ENCODE measurements at places on chromosomes 13 and 19.

GRCh38 chr13:112907871-112908331, 61.1 kb upstream of the MCF2L start:
- no peak overlapping the region for H3K27ac ChIP-seq
- no peak overlapping the region for H3K4me3 ChIP-seq
- H3K36me3 ChIP-seq: no peaks in the 10 kb centered on the region

DNA sequence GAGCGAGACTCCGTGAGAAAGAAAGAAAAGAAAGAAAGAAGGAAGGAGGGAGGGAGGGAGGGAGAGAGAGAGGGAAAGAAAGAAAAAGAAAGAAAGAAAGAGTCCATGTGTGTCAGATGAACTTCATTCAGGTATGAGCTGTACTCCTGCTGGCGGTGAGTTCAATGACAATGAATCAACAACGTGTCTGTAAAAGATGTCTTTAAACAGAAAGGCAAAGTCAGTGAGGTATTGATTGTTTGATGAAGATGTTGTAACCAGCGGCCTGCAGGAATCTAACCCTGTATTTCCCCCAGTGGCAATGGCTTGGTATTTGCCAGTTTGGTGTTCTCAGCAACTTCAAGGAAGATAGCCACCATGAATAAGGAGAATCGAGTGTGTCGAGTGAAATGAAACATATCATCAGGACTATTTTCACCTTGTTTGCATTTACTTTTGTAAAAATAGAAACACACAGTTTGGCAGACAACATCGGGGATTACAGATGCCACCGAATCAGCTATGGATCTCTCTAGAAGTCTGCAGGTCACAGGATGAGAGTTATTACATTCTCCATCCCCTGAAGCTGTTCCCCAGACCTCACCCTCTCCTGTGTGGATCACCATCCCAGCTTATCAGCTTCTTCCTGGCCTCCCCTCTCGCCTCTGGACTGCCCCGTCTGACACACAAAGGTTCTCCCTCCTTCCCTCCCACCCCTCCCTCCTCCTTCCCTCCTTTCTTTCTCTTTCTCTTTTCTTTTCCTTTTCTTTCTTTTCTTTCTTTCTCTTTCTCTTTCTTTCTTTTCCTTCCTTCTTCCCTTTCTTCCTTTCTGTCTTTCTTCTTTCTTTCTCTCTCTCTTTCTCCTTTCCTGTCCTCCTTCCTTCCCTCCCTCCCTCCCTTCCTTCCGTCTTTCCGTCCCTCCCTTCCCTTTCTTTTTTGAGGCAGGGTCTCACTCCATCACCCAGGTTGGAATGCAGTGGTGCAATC, 8.2 kb upstream of the SBK3 start:
- H3K27me3 ChIP-seq: peaks cover 47% of the 10 kb centered on the region
- DNase-seq: no peak
- no peak overlapping the region for H3K4me3 ChIP-seq
- no peaks in the 10 kb centered on the region for H3K4me1 ChIP-seq
- H3K27ac ChIP-seq: no peak overlapping the region
- H3K36me3 ChIP-seq: no peaks in the 10 kb centered on the region

- peak overlapping the region; percentile 48 for H3K27ac ChIP-seq
- H3K4me3 ChIP-seq: no peak overlapping the region
- peaks cover 21% of the 10 kb centered on the region for H3K4me1 ChIP-seq
- H3K36me3 ChIP-seq: no peaks in the 10 kb centered on the region
- no peaks in the 10 kb centered on the region for H3K27me3 ChIP-seq
These were observed 329.5 kb downstream of the KCNRG start for GRCh38 chr13:50344717-50345116.

GRCh38 chr13:44368599-44369368, 4.8 kb upstream of the SERP2 start:
- H3K4me1 ChIP-seq: peaks cover 5% of the 10 kb centered on the region
- no peaks in the 10 kb centered on the region for H3K27me3 ChIP-seq
- no peak overlapping the region for H3K27ac ChIP-seq
- no peak overlapping the region for H3K4me3 ChIP-seq
- DNase-seq: no peak

DNA sequence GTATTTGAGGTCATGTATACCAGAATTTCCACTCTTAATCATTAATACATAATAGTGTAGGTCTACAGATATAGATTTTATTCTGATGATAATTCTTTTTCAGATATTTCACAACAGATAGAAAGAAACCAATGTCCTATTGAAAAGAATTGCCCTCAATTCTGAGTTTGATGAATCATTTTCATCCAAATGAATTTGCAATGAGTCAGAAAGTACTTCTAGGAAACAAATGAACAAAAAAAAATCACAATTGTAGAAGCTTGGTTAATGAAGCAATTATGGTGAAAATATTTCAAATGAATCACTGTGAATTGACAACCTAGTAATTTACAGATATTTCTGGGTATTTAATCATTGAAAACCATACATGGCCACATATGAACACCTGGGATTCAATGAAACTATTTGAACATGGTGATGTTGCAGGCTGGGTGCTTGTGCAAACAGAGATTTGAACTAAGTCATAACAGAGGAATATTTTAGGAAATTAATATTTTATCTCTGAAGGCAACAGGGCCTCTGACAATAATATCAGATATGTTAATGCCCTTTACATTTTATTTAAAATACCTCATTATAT, 360.9 kb downstream of the SLITRK5 start:
- H3K27ac ChIP-seq: no peak overlapping the region
- H3K4me1 ChIP-seq: no peaks in the 10 kb centered on the region
- no peaks in the 10 kb centered on the region for H3K36me3 ChIP-seq
- H3K27me3 ChIP-seq: no peaks in the 10 kb centered on the region

DNA sequence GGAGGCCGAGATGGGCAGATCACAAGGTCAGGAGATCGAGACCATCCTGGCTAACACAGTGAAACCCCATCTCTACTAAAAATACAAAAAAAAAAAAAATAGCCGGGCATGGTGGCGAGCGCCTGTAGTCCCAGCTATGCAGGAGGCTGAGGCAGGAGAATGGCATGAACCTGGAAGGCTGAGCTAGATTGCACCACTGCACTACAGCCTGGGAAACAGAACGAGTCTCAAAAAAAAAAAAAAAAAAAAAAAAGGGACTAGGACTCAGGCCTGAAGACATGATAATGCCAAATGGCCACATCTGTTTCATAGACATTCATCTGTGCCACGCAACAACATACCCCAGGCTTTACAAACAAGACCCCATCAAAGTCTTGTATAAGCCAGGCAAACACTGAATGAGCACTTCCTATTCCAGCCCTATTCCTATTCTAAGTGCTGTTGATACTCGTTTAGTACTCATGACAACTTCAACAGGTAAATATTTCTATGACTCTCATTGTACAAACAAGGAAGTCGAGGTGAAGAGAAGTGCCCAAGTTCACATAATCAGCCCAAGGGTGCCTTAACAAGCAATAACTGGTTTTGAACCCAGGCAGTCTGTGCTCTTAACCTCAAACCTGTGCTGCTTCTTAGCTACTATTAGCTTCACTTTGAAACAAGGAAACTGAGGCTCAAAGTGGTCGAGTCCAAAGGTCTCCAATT, 1.7 kb downstream of the B9D2 start:
- peaks cover 7% of the 10 kb centered on the region for H3K36me3 ChIP-seq
- no peak overlapping the region for H3K27ac ChIP-seq
- no peak overlapping the region for H3K4me3 ChIP-seq
- H3K27me3 ChIP-seq: no peaks in the 10 kb centered on the region

GRCh38 chr13:106633321-106633720, 65.4 kb upstream of the ARGLU1 start:
- no peak overlapping the region for H3K27ac ChIP-seq
- H3K27me3 ChIP-seq: no peaks in the 10 kb centered on the region
- H3K4me3 ChIP-seq: no peak overlapping the region
- no peaks in the 10 kb centered on the region for H3K4me1 ChIP-seq

DNA sequence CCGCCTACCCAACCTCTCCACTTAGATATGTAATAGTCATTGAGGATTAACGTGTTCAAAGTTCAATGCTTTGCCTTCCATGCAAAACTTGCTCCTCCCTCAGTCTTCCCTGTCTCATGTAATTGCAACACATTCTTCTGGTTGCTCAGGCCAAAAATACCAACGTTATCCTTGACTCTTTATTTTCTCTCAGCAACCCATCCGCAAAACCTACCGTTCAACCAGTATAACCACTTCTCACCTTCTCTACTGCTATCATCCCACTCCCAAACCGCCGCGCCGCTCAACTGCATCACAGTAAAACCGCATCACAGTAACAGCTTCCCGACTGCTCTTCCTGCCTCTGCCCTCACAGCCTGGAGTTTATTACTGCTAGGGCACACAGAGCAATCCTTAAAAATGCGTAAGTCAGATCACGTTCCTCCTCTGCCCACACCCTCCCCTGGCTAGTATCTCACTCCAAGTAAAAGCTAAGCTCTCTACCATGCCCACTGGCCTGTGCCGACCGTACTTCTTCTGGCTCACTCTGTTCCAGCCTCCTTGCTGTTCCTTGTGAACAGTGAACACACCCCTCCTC, 8.2 kb downstream of the MTIF3 start:
- peaks cover 56% of the 10 kb centered on the region for H3K4me1 ChIP-seq
- H3K27me3 ChIP-seq: no peaks in the 10 kb centered on the region
- H3K4me3 ChIP-seq: no peak overlapping the region
- peak; percentile 49 for DNase-seq

- DNase-seq: no peak
- no peaks in the 10 kb centered on the region for H3K4me1 ChIP-seq
- no peak overlapping the region for H3K4me3 ChIP-seq
- no peaks in the 10 kb centered on the region for H3K27me3 ChIP-seq
- no peak overlapping the region for H3K27ac ChIP-seq
- H3K36me3 ChIP-seq: no peaks in the 10 kb centered on the region
These were observed 19.9 kb downstream of the OR7A5 start for GRCh38 chr19:14814982-14815652.

- no peak overlapping the region for H3K4me3 ChIP-seq
- no peaks in the 10 kb centered on the region for H3K36me3 ChIP-seq
- H3K27me3 ChIP-seq: no peaks in the 10 kb centered on the region
- no peaks in the 10 kb centered on the region for H3K4me1 ChIP-seq
- DNase-seq: no peak
These were observed 392.4 kb downstream of the DCT start for GRCh38 chr13:94087100-94087499.

DNA sequence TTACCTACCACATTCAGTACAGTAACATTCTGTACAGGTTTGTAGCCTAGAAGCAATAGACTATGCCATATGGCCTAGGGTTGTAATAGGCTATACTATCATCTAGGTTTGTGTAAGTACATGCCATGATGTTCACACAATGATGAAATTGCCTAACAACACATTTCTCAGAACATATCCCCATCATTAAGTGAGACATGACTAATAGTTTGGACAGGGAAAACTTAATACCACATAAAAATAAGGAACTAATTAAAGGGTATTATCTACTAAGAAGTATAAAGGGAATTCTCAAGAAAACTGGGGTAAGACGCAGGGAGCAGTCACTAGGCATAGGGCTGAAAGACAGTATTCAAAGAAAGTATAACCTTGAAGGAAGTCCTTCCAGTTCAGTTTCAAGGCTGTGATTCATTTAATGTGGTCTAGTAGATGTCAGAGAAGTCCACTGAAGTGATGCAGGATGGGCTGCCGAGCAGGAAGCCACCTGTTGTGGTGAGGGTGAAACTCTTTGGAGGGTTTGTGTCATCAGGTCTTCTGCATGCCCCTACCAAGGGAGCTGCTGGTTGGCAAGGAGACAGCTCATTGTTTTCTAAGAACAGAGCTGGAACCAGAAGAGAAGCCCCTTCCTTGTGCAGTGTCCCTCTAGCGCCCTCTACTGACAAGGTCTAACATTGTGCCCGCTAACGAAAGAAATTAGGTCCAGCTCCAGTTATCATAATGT, 122.9 kb downstream of the OLFM4 start:
- H3K4me3 ChIP-seq: no peak overlapping the region
- DNase-seq: peak; percentile 28
- H3K27me3 ChIP-seq: no peaks in the 10 kb centered on the region
- no peaks in the 10 kb centered on the region for H3K36me3 ChIP-seq

DNA sequence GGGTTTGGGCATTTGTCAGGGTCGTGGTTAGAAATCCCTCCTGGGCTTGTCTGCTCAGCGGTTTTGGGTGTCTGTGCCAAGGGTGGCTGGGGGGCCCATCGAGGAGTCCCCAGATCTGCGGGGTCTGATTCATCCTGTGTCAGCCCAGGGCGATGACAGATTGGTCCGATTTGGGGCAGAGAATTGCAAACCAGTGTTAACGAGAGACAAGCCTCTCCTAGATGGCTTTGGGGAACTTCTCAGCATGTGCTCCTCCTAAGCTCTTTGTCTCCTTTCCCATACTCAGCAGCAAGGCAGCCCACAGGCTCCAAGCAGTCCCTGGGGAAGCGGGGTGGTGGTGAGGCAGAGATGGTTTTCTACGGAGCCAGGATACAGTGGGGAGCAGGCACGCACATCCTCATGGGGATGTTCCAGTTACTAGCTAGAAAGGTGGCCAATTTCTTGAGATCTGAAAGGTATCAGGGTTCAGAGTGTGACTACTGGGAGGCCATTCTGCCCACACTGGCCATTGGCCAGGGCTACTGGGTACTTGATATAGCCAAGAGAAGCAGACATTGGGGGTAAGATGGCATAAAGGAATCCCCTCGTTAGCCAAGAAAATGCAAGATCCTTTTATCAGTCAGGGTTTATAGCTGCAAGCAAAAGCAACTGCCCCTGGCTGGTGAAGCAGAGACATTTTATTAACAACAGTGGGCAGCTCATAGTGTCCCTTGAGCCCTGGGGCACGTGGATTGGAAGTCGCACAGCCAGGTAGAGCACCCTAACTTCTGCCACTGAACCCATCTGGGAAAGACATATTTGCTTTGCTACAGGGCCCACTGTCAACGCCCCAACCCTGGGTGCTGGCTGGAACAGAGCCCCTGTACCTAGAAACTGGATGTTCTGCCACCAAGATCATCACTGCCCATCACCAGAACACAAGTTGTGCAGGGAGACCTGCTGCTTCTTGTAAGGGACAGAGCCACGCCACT, 63.6 kb downstream of the RGCC start:
- no peak overlapping the region for H3K4me3 ChIP-seq
- no peaks in the 10 kb centered on the region for H3K36me3 ChIP-seq
- H3K27ac ChIP-seq: no peak overlapping the region
- no peaks in the 10 kb centered on the region for H3K4me1 ChIP-seq

DNA sequence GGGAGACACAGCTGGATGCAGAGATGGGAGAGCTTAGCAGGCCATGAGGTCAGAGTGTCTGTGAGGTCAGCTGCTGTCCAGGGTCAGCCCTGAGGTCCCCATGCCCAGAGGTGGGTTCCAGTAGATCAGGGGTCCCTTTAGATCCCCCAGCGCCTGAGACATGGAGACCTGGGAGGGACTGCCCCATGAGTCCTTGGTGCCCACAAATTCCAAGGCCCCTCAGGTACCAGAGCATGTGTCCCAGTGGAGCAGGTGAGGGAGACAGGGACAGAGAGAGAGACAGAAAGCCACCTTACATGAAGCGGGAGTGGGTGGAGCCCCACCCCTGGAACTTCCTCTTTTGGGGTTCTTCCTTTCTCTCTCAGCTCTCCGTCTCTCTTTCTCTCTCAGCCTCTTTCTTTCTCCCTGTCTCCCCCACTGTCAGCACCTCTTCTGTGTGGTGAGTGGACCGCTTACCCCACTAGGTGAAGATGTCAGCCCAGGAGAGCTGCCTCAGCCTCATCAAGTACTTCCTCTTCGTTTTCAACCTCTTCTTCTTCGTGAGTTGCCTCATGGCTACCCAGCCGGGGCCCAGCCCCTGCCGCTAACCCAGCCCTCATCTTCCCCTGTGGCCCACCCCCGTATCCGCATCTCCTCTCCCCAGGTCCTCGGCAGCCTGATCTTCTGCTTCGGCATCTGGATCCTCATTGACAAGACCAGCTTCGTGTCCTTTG, at the start of gene CD37:
TSS of gene CD37 (plus strand) at position 336 of the 713 bp plus-strand sequence. CDS start at position 471, 135 bp downstream.
- peak within 1 kb of the TSS; percentile 81 for H3K4me3 ChIP-seq
- no peaks in the 10 kb centered on the region for H3K27me3 ChIP-seq
- peaks cover 57% of the 10 kb centered on the region for H3K4me1 ChIP-seq
- H3K27ac ChIP-seq: peak within 1 kb of the TSS; percentile 88

All from thymus (tissue), 14 donors.